ENCODE measurements at places on chromosomes 6 and 20. TPM values are rescaled to one million over a fixed set of nuclear protein-coding genes. Genes with fewer than 3 reads are reported as not detected.

- no peak for DNase-seq
Observed at GRCh38 chr6:169534039-169534421, 167.8 kb downstream of the WDR27 start.

DNA sequence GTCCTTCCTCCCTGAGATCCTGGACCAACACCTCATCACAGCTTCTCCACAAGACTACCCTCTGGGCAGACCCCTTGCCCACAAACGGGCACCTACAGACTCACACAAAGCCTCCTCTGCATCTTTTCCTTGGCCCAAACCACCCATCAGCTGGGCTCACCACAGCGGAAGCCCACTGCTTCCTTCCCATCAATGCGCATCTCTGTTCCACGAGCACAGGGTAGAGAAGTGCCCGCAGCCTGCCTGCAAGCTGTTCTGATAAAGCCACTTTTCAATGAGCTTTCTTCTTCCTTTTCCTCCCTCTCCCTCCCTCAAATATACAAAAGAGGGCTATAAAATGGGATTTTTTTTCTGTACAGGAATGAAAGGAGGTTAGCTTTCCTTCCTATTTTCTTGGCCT lies 111.2 kb downstream of the NFATC2 start:
- DNase-seq = no peak

DNA sequence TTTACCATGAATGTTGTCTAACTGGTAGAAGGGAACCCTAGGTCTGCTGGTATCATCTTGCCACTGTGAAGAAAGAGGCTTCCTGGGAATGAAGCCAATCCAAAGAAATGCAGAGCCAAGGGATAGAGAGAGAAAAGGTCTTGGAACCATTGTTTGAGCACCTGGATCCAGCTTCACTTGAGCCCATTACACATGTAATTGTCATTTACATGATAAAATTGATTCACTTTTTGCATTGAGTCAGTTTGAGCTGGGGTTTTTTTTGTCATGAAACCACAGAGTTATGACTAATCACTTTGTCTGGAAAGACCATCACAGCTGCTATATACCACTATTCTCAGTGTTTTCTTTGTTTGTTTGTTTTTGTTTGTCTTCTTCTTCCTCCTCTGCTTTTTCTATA lies 112.3 kb downstream of the CBLN4 start:
- DNase-seq = no peak

BTN1A1 gene
- total RNA-seq = not detected

DNA sequence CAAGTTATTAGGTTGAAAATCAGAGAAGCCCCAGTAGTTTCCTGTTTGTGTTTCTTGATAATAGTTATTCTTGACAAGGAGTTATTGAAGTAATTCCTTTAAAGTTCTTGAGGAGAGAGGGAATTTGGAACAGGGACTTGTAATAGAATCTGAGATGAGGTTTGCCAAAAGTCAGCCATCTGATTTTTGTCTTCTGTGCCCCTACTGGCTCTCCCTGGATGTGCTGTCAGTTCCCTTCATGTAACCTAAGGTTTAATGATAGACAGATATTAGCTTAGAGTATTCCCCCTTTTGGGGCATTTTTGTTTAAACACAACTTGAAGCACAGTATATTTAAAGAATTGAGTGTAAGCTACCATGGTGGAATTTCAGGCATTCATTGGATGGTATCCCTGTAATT lies 71.4 kb downstream of the CARMIL1 start:
- DNase-seq = no peak

DNA sequence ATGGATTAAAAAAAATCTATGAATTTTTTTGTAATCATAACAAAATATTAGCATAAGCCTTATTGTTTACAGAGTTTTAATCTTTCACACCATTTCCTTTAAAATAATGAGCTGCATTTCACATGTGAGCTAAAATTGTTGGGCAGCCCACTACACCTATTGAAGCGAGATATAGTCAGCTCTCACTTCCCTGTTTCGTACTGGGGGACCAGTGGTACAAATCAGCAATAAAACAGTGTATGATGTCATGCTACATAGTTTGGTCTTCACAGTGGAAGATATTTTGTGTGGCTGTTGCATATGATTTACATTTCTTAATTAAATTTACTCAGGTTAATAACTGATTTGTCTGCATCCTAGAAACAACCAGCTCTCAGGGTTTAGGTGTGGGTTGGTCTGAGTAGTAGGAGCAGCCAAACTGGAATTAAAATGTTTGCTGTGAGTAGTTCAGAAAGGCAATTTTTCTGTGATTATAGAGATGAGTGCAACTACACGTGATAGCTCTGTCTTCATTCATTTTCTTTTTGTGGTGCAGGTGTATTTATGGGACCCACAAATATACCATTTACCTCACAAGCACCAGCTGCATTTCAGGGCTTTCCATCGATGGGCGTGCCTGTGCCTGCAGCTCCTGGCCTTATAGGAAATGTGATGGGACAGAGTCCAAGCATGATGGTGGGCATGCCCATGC lies 99.3 kb downstream of the B3GAT2 start:
- no peak for DNase-seq

DEFB123 gene
- not detected for total RNA-seq

GRCh38 chr6:147509891-147510290 lies 1.4 kb downstream of the SAMD5 start:
- DNase-seq = peak; percentile 25

OR2J3 gene
- not detected for total RNA-seq

DNA sequence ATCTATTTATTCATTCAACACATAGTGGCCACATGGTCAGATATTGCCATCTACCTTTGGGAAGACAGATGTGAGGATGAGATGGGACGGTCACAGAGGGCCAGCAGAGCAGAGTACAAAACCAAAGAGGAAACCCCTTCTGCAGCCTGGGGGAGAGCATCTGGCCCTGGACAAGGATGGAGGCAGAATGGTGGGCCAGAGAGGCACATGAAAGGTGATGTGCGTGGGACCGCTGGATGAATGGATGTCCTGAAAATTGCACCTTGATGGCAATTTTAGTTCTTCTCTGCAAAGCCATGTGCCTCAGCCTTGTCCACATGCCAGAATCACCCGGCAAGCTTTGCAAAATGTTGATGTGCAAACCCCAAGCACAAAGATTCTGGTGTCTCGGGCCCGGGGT lies 77.4 kb upstream of the CD93 start:
- no peak for DNase-seq

NKX2-4 gene
- total RNA-seq = not detected

- no peak for DNase-seq
Observed at GRCh38 chr6:11950109-11950508, 62.0 kb upstream of the HIVEP1 start.

RAB44 gene
- 3.1 TPM for total RNA-seq

DNA sequence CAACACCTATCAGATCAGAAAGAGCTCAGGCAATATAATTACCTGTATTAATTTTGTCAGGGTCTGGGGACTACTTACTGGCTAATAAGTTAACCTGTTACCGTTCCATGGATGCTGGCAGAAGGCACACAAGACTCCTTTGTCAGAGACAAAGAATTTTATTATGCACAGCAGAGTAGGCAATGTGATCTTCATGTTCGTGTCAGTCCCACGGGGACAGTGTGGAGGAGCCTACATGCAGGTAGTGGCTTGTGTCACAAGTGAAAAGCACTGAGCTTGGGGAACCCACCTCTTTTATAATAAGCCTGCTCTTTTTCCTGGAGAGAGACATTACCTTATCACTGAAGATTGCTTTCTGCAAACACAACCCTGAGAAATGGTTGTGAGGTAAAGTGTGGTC lies 96.9 kb downstream of the CD164 start:
- DNase-seq = no peak

DNA sequence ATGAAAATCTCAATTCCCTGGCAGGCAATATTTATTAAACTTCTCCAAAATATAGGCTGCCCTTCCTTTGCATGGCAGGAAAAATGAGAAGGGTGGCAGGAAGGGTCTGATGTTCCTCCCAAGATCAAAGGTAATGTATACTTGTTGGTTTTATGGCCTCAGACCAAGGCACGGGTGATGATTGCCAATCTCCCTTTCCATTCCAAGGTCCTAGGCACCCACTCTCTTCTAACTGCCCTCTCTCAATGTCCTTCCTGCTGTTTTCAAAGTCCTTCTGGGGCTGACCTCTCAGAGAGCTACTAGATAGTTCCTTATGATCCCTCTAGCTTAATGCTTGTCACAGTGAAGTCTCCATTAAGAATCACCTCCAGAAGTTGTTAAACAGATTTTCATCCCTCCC lies 15.6 kb upstream of the JAG1 start:
- DNase-seq = no peak

GRCh38 chr6:33610067-33610466 lies 11.1 kb upstream of the ITPR3 start:
- DNase-seq = no peak

- peak; percentile 58 for DNase-seq
Observed at GRCh38 chr20:58691773-58692578, 624 bp upstream of the NPEPL1 start.

SNAI1 gene
- 11.0 TPM for total RNA-seq

TMEM217 gene
- 0.67 TPM for total RNA-seq

GRCh38 chr6:164148788-164149187 lies 734.3 kb downstream of the QKI start:
- DNase-seq = no peak

ADTRP gene
- 21.1 TPM for total RNA-seq

GRCh38 chr6:6090861-6091607 lies 84.3 kb upstream of the NRN1 start:
- no peak for DNase-seq

PPIL6 gene
- total RNA-seq = 3.5 TPM

GRCh38 chr6:131917318-131917717 lies 33.9 kb downstream of the CCN2 start:
- no peak for DNase-seq

- no peak for DNase-seq
Observed at GRCh38 chr6:75524322-75524972, 30.8 kb upstream of the FILIP1 start.

- DNase-seq = no peak
Observed at GRCh38 chr6:25193460-25194171, 85.6 kb upstream of the CARMIL1 start.

CRISP2 gene
- total RNA-seq = not detected

- no peak for DNase-seq
Observed at GRCh38 chr6:33202799-33203198, 1.7 kb upstream of the HSD17B8 start.

SLC26A8 gene
- under 0.01 TPM for total RNA-seq

GRCh38 chr20:23048283-23049200 lies 930 bp downstream of the THBD start:
- DNase-seq = peak; percentile 85

DNA sequence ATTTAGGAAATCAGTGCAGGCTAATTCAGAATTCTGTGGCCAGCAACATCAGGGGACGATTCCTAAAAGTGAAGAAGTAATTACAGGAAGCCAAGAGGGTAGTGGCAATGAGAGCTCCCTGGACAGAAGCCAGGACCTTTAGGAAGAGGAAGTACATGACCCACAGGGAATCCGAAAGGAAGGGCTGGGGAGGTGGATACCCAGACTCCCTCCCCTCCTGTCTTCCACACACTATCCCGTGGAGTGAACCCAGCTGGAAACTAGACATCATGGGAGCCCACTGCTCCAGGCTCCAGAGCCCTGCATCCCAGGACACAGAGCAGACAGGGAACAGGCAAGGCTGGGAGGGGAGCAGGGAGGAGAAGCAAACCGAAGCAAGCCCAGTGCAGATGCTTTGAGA lies 83.0 kb downstream of the SNX5 start:
- no peak for DNase-seq

MDFI gene
- 4.9 TPM for total RNA-seq

DNA sequence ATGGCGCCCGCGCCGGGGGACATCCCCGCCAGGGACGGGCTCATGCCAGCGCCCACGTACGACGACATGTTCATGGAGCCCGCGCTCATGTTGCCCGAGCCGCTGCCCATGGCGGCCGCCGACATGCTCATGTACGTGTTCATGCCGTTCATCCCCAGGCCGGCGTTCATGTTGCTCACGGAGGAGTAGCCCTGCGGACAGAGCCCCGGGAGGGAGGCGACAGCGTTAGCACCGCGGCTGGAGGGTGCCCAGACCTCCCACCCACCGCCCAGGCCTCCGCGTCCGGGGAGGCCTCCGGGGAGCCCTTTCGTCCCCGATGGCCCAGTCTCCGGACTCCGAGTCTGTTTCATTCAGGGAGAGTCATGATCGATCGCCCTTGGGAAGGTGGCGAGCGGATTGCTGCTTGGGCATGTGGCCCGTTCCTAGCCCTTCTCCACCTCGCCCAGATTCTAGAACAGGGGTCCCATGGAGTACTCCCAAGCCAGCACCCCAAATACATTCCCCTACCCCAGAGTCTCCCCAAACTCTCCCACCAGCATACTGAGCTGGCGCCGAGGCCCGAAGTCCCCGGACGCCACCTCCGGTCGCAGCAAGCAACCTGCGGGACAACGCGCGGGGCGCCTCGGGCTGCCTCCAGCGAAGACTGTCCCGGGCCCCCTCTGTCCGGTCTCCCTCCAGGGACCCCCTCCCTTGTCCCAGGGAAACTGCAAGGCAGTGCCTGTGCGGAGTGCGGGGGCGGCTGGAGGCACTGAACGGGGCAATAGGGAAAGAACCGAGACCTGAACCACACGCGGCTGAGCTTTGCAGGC lies 1.2 kb downstream of the FOXA2 start:
- no peak for DNase-seq

DNA sequence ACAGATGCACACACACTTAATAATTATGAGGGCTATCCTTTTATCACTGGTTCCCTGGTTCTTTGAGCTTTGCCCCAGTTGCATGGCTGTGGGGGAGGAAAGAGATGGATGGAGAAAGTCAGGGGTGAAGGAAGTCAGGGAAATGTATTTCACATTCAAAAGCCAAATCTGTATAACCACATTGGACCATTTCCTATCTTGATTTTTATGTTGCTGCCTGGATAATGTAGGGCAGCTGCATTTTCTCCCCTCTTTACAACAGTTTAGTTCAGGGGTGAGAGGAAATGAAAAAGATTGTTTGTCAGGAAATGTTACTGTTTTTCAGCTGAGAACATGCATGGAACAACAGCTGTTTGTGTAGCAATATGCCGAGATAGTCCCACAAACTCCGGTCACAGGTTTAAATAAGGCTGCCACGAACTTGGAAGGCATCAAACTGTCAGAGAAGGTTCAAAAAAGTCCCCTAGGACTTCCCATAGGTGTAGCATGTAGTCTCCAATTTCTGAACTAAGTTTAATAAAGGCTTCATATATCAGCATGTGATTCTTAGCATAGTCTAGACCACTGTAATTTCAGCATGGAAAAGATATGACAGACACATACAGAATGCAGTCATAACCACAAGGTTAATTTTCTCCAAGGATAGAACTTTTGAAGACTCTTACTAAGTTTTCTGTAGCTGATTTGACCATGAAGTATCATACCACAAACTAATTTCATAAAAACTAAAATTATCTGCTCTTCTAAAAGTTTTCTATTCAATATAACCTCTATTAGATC lies 82.1 kb upstream of the COL21A1 start:
- no peak for DNase-seq

DNA sequence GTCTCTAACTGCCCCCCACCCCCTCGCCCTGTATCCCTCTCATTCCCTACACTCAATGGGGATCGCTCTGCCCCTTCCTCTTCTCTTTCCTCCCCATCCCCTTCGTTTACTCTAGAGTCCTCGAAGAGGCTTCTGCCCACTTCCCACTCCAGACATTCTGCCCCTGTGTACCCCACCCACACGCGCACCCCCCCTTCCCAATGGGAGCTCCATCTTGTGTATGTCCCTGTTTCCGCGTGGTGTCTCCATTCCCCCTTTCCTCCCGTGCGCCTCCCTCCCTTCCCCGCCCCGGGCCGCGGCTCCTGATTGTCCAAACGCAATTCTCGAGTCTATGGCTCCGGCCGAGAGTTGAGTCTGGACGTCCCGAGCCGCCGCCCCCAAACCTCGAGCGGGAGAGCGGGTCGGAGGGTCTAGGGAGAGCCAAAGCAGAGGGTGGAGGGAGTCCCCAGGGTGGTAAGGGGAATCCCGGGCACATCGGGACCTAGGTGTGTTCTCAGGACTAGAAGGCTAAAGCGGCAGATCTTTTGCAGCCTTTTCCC lies 679 bp upstream of the RING1 start:
- peak; percentile 32 for DNase-seq

Measured in upper lobe of left lung (tissue), 6 donors.